ENCODE measurements at places on chromosomes 16 and 17.

DNA sequence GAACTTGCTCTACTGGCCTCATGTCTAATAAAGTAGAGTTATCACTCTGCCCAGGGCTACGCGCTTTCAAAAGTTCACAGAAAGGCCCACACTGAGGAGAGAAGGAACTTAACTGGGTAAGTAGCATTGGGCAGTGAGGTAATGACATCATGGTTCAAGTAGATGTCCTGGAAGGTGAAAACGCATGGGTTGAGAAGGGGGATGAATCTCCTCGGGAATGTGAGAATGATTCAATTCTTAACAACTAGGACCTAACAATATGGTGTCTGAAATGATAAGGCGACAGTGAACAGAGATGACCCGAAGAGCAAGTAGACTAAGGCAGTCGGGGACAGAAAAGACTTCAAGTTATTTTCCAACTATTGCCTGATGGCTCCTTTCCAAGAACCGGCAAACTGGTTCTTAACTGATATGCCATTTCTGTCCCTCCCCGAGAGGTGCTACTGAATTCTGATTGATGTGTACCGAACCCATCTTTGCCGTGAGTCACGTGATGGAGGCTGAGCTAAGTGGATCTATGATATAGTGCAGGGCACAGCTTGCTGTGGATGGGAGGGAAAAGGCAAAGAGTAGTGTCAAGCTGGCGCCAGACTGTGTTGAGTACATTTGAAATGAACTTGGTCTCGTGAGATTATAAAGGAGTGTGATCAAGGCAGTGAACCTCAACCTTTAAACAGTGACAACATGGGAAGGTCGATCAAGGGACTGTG lies 44.1 kb downstream of the MARCHF10 start:
- DNase-seq, result no peak

DNA sequence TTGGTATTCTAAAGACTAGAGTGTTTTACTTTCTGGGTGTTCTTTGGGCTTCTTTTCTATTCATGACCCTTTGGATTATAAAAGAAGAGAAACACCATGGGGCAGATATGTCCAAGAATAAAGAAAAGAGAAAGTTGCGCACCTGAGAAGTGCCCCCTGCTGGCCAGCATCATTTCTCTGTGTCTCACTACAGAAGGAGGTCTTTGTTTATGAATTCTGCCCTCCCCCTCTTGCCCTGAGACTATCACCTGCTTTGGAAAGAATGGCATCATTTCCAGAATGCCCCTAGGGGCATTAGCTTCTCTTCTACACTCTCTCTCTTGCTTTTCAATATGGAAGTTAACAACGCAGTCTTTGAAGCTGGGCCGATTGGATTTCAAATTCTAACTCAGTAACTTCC lies 45.0 kb downstream of the CDH13 start:
- DNase-seq, result no peak

GRCh38 chr16:46721885-46722284 lies 26.3 kb downstream of the MYLK3 start:
- no peak for DNase-seq

DNA sequence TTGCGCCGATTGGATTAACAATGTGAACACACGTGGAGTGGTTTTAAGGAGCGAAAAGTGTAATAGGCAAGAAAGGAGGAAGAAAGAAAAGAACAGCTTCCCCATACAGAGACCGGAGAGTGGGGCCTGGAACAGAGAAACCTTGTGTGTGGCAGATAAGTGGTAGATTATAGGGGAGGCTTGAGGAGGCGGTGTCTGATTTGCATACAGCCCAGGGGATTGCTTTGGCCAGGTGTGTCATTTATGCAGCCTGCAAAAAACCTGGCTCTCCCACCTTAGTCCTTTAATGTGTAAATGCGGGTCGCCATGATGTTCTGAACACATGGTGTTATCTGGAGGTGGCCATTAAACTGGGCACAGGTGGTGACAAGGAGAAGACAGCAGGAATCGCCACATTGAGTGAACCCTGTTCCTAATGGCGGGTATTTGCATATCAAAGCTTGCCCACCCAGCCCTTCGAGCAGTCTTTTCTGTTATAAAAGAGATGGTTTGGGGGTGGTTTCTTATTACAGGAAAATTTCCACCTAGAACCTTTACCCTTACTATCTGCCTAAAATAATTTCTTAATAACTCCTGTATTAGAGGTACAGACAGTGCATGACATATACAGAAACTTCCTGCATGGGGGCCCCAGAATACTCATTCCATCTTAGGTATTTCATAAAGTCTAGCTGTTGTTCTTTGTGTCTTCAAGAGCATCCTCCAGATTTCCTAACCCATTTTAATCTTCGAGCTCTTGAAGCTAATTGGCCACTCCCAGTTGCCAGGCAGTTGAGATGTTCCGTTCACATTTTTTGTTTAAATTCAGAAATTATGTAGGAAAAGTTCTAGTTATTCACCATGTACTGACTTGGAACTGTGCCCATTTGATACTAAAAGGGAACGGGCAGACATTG lies 292.5 kb downstream of the RBFOX1 start:
- DNase-seq, result no peak

GRCh38 chr16:75475420-75475847 lies 10.9 kb upstream of the TMEM170A start:
- DNase-seq, result no peak

DNA sequence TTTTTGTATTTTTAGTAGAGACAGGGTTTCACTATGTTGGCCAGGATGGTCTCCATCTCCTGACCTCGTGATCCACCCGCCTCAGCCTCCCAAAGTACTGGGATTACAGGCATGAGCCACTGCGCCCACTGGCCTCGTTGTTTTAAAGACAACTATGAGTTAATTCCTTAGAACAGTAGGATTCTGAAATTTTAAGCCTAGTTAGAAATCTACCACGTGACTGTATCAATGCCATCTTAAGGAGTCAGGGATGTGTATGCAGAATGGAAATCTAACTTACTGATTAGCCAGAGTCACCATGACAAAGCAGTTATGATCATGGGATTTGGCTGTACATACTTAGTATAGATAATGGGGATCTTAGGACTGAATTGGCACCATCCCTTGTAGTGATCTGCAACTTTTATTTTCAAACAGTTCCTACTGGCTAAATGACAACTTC lies 2.8 kb downstream of the CEP20 start:
- no peak for DNase-seq

- DNase-seq, result no peak
Observed at GRCh38 chr16:11561454-11561805, 25.3 kb downstream of the LITAF start.

Data from stimulated activated CD4-positive, alpha-beta T cell treated with anti-CD3 and anti-CD28 coated beads, Interleukin-12 subunit alpha, Interleukin-12 subunit beta, amount 100 ng/mL, for 24 hours (primary cell).